A549 treated with RU486 at 1 μM for 4 hours (cell line): ENCODE measurements at places on chromosomes 2 and 18. TPM values are rescaled to one million over a fixed set of nuclear protein-coding genes. Genes with fewer than 3 reads are reported as not detected.

Gene PROM2
- 0.13 TPM in 1 of 5 replicates, not detected in the others for total RNA-seq

Gene FOXD4L1
- total RNA-seq: 0.21 to 0.58 TPM (median 0.28 TPM) in 5 replicates

Gene SCYGR1
- not detected in 5 replicates for total RNA-seq

Gene ANKRD62
- total RNA-seq: not detected in 5 replicates

Gene ERMN
- not detected in 5 replicates for total RNA-seq

Gene SLC9A2
- total RNA-seq: 1.9 to 3.4 TPM (median 3.1 TPM) in 5 replicates

Gene AQP4
- not detected in 5 replicates for total RNA-seq

Gene ACYP2
- 6.3 to 9.2 TPM (median 7.5 TPM) in 5 replicates for total RNA-seq

Gene KIF1A
- total RNA-seq: 0.56 to 0.75 TPM (median 0.66 TPM) in 5 replicates

Gene SERTAD2
- total RNA-seq: 12.4 to 16.8 TPM (median 15.3 TPM) in 5 replicates

Gene GPR75
- 1.5 to 1.6 TPM (median 1.6 TPM) in 5 replicates for total RNA-seq

Gene SP140
- 0.08 to 0.39 TPM in 2 of 5 replicates, not detected in the others for total RNA-seq

Gene UGT1A3
- total RNA-seq: 0.10 to 0.22 TPM (median 0.13 TPM) in 3 of 5 replicates, not detected in the others

Gene TAF1B
- 19.7 to 52.3 TPM (median 26.0 TPM) in 5 replicates for total RNA-seq

Gene SYT4
- not detected in 5 replicates for total RNA-seq

Gene HOXD11
- total RNA-seq: 7.6 to 9.1 TPM (median 8.0 TPM) in 5 replicates

Gene SLC4A5
- total RNA-seq: 0.17 to 0.68 TPM (median 0.43 TPM) in 5 replicates

Gene SNX17
- 126 to 150 TPM (median 142 TPM) in 5 replicates for total RNA-seq

Gene STAT4
- 3.4 to 4.9 TPM (median 4.3 TPM) in 5 replicates for total RNA-seq

Gene RGPD4
- total RNA-seq: 0.05 to 0.10 TPM (median 0.06 TPM) in 4 of 5 replicates, not detected in the other

Gene DSC2
- 0.93 to 1.8 TPM (median 1.3 TPM) in 5 replicates for total RNA-seq

Gene EVX2
- total RNA-seq: 0.02 TPM in 1 of 5 replicates, not detected in the others

Gene CHMP3
- 128 to 137 TPM (median 129 TPM) in 5 replicates for total RNA-seq

Gene KLHL41
- 0.08 to 0.43 TPM (median 0.23 TPM) in 5 replicates for total RNA-seq

Gene PLB1
- 1.1 to 2.6 TPM (median 1.9 TPM) in 5 replicates for total RNA-seq

Gene SERPINB4
- total RNA-seq: 0.11 to 0.18 TPM (median 0.15 TPM) in 4 of 5 replicates, not detected in the other

Gene NT5DC4
- total RNA-seq: 0.05 to 0.13 TPM in 2 of 5 replicates, not detected in the others
